ENCODE measurements at places on chromosomes 5 and 9.

- H3K4me3 ChIP-seq, result no peak overlapping the region
- H3K36me3 ChIP-seq, result no peaks in the 10 kb centered on the region
- H3K4me1 ChIP-seq, result no peaks in the 10 kb centered on the region
- H3K27me3 ChIP-seq, result no peaks in the 10 kb centered on the region
Measured at GRCh38 chr5:57842364-57843058, 359.9 kb upstream of the ACTBL2 start.

GRCh38 chr5:58872670-58873273 is 289.9 kb downstream of the RAB3C start:
- DNase-seq, result no peak
- H3K36me3 ChIP-seq, result no peaks in the 10 kb centered on the region
- no peaks in the 10 kb centered on the region for H3K4me1 ChIP-seq
- no peaks in the 10 kb centered on the region for H3K27me3 ChIP-seq

GRCh38 chr5:88515068-88515467 is 246.4 kb upstream of the TMEM161B start:
- H3K36me3 ChIP-seq, result no peaks in the 10 kb centered on the region
- no peak overlapping the region for H3K4me3 ChIP-seq
- H3K4me1 ChIP-seq, result no peaks in the 10 kb centered on the region
- DNase-seq, result no peak
- H3K27me3 ChIP-seq, result no peaks in the 10 kb centered on the region

DNA sequence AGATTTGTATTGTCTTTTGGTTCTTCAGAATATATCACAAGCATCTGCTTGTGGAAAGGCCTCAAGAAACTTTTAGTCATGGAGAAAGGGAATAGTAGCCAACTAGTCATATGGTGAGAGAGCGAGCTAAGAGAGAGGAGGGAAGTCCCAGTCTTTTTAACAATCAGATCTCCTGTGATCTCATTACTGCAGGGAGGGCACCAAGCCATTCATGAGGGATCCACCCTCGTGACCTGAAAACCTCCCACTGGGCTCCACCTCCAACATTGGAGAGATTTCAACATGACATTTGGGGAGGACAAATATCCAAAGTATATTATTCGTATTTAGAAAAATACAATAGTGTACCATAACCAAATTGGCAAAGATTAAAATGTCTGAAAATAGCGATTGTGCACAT is 99.0 kb downstream of the GABRA1 start:
- DNase-seq, result no peak
- no peaks in the 10 kb centered on the region for H3K4me1 ChIP-seq
- H3K4me3 ChIP-seq, result no peak overlapping the region
- no peak overlapping the region for H3K27ac ChIP-seq
- no peaks in the 10 kb centered on the region for H3K36me3 ChIP-seq

- no peaks in the 10 kb centered on the region for H3K27me3 ChIP-seq
- peaks cover 3% of the 10 kb centered on the region for H3K36me3 ChIP-seq
- no peak overlapping the region for H3K4me3 ChIP-seq
- no peak for DNase-seq
- H3K4me1 ChIP-seq, result no peaks in the 10 kb centered on the region
Measured at GRCh38 chr9:105299190-105299854, 54.9 kb downstream of the SLC44A1 start.

DNA sequence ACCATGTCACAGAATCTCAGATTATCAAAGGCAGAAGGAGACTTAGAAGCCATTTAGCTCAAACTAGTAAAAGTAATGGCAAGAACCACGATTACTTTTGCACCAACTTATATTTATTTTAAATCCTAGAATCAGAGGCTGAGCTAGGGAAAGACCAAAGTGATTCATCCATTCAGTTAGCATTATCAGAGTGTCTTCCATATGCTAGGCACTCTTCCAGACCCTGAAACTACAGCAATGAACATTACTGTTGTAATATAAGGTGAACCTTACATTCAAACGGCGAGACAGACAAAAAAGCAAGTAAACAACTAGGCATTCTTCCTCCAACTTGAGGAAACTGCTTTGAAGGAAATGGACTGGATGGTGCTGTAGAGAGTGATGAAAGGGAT is 7.9 kb downstream of the PDE6A start:
- no peaks in the 10 kb centered on the region for H3K4me1 ChIP-seq
- no peak overlapping the region for H3K4me3 ChIP-seq
- H3K36me3 ChIP-seq, result no peaks in the 10 kb centered on the region
- no peak overlapping the region for H3K27ac ChIP-seq
- DNase-seq, result no peak
- H3K27me3 ChIP-seq, result no peaks in the 10 kb centered on the region

GRCh38 chr9:131658377-131659129 is 81.3 kb downstream of the RAPGEF1 start:
- H3K27me3 ChIP-seq, result no peaks in the 10 kb centered on the region
- DNase-seq, result no peak
- peaks cover 48% of the 10 kb centered on the region for H3K4me1 ChIP-seq
- H3K4me3 ChIP-seq, result no peak overlapping the region
- no peak overlapping the region for H3K27ac ChIP-seq
- H3K36me3 ChIP-seq, result no peaks in the 10 kb centered on the region

- H3K27ac ChIP-seq, result no peak overlapping the region
- H3K36me3 ChIP-seq, result no peaks in the 10 kb centered on the region
- no peak overlapping the region for H3K4me3 ChIP-seq
- no peaks in the 10 kb centered on the region for H3K4me1 ChIP-seq
- H3K27me3 ChIP-seq, result no peaks in the 10 kb centered on the region
Measured at GRCh38 chr9:70020991-70021571, 22.6 kb upstream of the MAMDC2 start.

DNA sequence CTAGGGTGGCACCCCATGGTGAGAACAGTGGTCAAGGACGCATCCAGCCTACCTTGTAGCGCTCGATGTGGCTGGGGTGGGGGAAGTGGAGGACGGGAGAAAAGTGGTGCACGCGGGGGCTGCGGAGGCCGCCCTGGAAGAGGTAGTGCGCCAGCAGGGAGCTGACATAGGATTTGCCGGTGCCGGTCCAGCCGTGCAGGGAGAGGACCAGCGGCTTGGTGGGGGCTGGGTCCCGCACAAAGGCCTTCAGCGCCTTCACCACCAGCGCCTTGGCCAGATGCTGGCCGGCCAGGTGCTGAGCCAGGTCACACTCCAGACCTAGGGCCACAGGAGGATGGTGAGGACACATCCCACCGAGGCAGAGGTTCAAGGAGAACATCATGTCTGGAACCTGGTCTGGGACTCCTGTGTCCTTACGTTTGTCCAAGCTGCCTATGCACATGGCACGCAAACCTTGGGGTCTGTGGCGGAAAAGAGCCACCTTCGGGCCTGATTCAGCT is 797 bp downstream of the TOR2A start:
- peak overlapping the region; percentile 94 for H3K4me3 ChIP-seq
- peak overlapping the region; percentile 62 for H3K27ac ChIP-seq
- no peak for DNase-seq
- H3K4me1 ChIP-seq, result peaks cover 22% of the 10 kb centered on the region
- H3K27me3 ChIP-seq, result no peaks in the 10 kb centered on the region

GRCh38 chr5:81773574-81773973 is 22.7 kb upstream of the SSBP2 start:
- H3K27me3 ChIP-seq, result no peaks in the 10 kb centered on the region
- no peaks in the 10 kb centered on the region for H3K4me1 ChIP-seq
- no peak for DNase-seq
- no peaks in the 10 kb centered on the region for H3K36me3 ChIP-seq

- no peaks in the 10 kb centered on the region for H3K4me1 ChIP-seq
- H3K36me3 ChIP-seq, result peaks cover 6% of the 10 kb centered on the region
- DNase-seq, result no peak
- no peaks in the 10 kb centered on the region for H3K27me3 ChIP-seq
- no peak overlapping the region for H3K4me3 ChIP-seq
Measured at GRCh38 chr5:14757850-14758249, 93.3 kb downstream of the OTULIN start.

GRCh38 chr9:4734150-4734549 is 6.9 kb downstream of the AK3 start:
- no peak overlapping the region for H3K4me3 ChIP-seq
- H3K27ac ChIP-seq, result no peak overlapping the region
- no peaks in the 10 kb centered on the region for H3K27me3 ChIP-seq
- H3K4me1 ChIP-seq, result peaks cover 11% of the 10 kb centered on the region
- no peaks in the 10 kb centered on the region for H3K36me3 ChIP-seq
- DNase-seq, result no peak

GRCh38 chr5:134328619-134329018 is 38.4 kb downstream of the CDKL3 start:
- no peaks in the 10 kb centered on the region for H3K4me1 ChIP-seq
- no peak overlapping the region for H3K27ac ChIP-seq
- DNase-seq, result no peak
- no peaks in the 10 kb centered on the region for H3K36me3 ChIP-seq
- H3K4me3 ChIP-seq, result no peak overlapping the region
- H3K27me3 ChIP-seq, result no peaks in the 10 kb centered on the region

- DNase-seq, result no peak
- H3K4me3 ChIP-seq, result no peak overlapping the region
- H3K27me3 ChIP-seq, result no peaks in the 10 kb centered on the region
Measured at GRCh38 chr5:83701886-83702285, 18.8 kb downstream of the HAPLN1 start.

- no peaks in the 10 kb centered on the region for H3K36me3 ChIP-seq
- DNase-seq, result no peak
- no peaks in the 10 kb centered on the region for H3K27me3 ChIP-seq
- no peak overlapping the region for H3K27ac ChIP-seq
Measured at GRCh38 chr9:69445251-69445650, 120.2 kb downstream of the ENTREP1 start.

GRCh38 chr5:165139721-165140120 is 1634.3 kb downstream of the MAT2B start:
- no peaks in the 10 kb centered on the region for H3K36me3 ChIP-seq
- no peaks in the 10 kb centered on the region for H3K27me3 ChIP-seq
- DNase-seq, result no peak
- no peak overlapping the region for H3K27ac ChIP-seq
- no peak overlapping the region for H3K4me3 ChIP-seq

- DNase-seq, result no peak
- no peaks in the 10 kb centered on the region for H3K36me3 ChIP-seq
- H3K27ac ChIP-seq, result no peak overlapping the region
- no peaks in the 10 kb centered on the region for H3K27me3 ChIP-seq
- no peaks in the 10 kb centered on the region for H3K4me1 ChIP-seq
- no peak overlapping the region for H3K4me3 ChIP-seq
Measured at GRCh38 chr5:136732751-136733150, 367.4 kb upstream of the TRPC7 start.

GRCh38 chr5:109619606-109620005 is 70.1 kb upstream of the MAN2A1 start:
- no peak for DNase-seq
- no peaks in the 10 kb centered on the region for H3K4me1 ChIP-seq
- no peaks in the 10 kb centered on the region for H3K27me3 ChIP-seq
- H3K27ac ChIP-seq, result no peak overlapping the region

DNA sequence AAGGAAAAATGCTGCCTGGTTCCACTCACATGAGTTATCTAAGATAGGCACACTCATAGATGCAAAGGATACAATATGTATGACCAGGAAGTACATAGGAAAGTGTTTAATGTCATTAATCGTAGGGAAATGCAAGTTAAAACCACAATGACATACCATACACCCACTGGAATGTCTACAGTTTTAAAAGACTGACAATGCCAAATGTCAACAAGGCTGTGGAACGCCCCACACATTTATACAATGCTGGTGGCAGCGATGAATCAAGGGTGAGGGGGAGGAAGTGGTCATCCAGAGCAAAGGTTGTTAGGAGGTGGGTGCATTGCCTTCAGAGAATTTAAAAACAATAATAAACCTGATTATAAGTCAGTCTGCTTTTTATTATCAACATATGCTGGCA is 437.8 kb downstream of the ARHGEF28 start:
- H3K4me3 ChIP-seq, result no peak overlapping the region
- no peak overlapping the region for H3K27ac ChIP-seq
- no peaks in the 10 kb centered on the region for H3K4me1 ChIP-seq

GRCh38 chr5:147371290-147371689 is 136.5 kb downstream of the STK32A start:
- H3K4me1 ChIP-seq, result no peaks in the 10 kb centered on the region
- H3K4me3 ChIP-seq, result no peak overlapping the region
- DNase-seq, result no peak

DNA sequence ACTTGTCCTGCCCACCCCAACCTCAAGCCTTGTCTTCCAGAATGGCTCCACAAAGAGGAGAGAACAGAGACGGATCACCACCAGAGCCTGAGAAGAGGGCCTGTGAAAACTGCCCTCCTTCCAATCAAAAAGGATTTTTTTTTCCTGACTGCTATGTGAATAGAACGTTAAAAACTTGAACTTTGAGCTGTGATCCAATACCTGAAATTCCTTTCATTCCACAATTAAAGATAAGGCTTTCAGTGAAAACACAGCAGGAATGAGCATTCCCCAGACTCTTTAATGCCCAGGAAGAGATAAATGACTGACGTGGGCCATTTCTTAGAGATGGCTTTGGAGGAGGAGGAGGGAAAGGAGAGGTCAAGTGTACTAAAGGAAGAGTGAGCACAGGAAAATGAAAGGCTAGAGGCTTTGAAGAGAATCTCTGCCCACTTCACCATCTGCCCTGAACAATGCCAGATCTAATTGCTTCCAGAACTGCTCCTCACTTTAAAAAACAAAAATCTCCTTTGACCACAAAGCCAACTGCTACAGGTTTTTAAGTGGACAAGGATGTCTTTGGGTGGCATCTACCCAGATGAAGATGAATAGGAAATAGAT is 177.9 kb upstream of the MAP3K1 start:
- H3K27me3 ChIP-seq, result no peaks in the 10 kb centered on the region
- H3K36me3 ChIP-seq, result no peaks in the 10 kb centered on the region
- H3K4me3 ChIP-seq, result no peak overlapping the region
- H3K4me1 ChIP-seq, result no peaks in the 10 kb centered on the region
- no peak overlapping the region for H3K27ac ChIP-seq

GRCh38 chr9:92245005-92245797 is 48.3 kb downstream of the IARS1 start:
- H3K27me3 ChIP-seq, result no peaks in the 10 kb centered on the region
- no peak overlapping the region for H3K4me3 ChIP-seq
- no peak for DNase-seq
- peaks cover 76% of the 10 kb centered on the region for H3K36me3 ChIP-seq
- H3K4me1 ChIP-seq, result no peaks in the 10 kb centered on the region

- no peak for DNase-seq
- H3K27me3 ChIP-seq, result no peaks in the 10 kb centered on the region
- H3K4me1 ChIP-seq, result no peaks in the 10 kb centered on the region
- no peak overlapping the region for H3K4me3 ChIP-seq
Measured at GRCh38 chr5:147893820-147894219, 12.5 kb downstream of the C5orf46 start.

DNA sequence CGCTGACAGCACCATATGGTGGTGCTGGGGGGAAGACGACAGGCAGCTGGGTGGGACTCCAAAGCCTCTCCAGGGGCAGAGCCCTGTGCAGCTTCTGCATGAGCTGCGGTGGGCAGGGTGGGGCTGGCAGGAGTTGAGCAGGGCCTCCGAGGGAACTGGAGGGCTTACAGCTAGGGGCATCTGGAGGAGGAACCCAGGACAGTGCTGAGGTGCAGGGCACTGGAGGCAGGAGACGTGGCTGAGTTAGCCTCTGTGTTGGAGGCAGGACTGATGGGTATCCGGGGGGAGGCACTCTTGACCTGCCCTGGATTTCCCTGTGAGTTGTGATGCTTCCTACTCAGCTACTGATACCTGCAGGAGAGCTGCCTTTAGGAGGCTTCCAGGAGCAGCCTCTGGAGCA is 45.0 kb downstream of the TENT4A start:
- no peaks in the 10 kb centered on the region for H3K27me3 ChIP-seq
- no peak overlapping the region for H3K27ac ChIP-seq
- DNase-seq, result no peak

- DNase-seq, result no peak
- H3K4me3 ChIP-seq, result no peak overlapping the region
- no peaks in the 10 kb centered on the region for H3K27me3 ChIP-seq
- no peaks in the 10 kb centered on the region for H3K4me1 ChIP-seq
- H3K27ac ChIP-seq, result no peak overlapping the region
Measured at GRCh38 chr5:155564541-155564940, 551.0 kb downstream of the KIF4B start.
